ENCODE measurements at places on chromosomes 5 and 9.

GRCh38 chr9:14096258-14096922 lies 217.6 kb downstream of the NFIB start:
- DNase-seq = no peak

DNA sequence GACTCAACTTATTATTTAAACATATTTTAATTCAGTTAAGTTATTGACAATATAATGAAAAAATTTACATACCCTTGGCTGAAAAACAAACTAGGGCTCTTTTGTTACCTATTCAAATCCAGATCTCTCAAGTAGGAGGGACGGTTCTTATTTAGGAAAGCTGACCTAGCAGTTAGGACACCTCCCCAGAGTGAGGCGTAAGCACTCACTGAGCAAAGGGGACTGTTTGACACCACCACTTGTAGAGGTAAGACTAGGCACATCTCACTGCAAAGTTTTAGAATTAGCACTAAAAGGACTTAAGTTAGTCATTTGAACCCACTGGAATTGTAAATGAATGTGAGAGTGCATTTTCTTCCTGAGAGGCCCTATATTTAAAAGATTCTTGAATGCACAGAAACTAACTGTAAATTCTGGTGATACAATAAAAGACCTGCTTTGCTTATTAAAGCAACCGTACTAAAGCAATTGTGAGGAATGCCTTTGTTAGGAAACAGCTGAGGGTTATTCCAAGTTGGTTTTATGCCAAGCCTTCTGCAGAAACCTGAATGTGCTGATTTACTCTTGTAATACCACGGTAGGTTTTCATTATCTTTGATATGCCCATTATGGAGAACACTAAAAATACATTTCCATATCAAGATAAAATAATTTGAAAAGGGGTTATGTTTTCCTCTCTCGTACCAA lies 16.2 kb downstream of the HACD4 start:
- DNase-seq = no peak

DNA sequence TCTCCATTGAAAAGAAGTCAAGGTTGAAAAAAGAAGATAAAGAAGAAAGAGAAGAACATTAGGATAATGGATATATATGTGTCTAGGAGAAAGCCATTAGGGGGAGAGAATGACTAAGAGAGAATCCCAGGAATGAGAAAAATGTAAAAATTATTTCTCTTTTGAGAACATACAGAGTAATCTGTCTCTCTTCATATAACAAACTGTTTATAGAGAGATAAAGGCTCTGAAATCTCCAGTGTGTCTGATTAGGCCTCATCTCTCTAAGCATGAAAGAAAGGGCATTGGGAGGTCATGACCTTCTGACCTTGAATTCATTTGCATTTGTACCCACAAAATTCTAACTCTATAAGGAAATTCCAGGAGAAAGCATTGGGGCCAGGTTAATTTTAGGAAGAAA lies 3.5 kb upstream of the MPDZ start:
- no peak for DNase-seq

DNA sequence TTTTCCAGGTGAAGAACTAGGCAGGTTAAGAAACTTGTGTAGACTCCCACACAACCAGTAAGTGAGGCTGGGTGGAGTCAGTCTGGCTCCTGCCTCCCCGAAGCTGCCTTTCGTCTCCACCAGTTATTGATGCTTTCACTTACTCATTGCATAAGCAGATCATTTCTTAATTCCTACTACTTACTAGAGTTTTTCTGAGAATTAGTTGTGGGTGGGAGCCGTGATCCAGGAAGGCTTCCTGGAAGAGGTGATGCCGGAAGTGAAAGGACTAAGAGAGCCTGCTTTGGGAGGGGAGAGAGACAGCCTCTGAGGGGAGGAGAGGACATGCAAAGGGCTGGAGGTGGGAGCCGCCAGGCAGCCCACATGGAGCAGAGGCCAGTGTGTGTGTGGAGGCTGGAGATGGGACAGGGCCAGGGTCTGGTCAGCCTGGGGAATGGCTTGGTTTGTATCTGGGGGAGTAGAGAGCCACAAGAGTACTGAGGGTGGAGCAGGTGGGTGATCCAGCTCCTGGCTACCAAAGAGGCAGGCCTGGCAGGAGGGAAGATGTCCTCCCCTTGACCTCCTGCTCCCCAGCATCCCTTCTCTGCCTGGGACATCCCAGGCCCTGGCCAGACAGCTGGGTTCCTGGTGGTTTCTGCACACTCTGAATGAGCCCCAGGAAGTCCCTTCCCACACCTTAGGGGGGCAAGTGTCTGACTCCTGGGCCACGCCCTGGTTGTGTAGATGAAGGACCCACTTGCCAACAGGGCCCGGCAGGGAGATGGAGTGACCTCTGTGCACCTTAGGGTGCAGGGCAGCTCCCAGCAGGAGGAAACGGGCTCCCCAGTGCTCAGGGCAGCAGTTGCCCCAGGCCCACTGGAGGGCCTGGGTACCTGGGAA lies 12.2 kb upstream of the CARD19 start:
- no peak for DNase-seq

GRCh38 chr9:100219347-100219746 lies 120.3 kb downstream of the INVS start:
- DNase-seq = no peak

- DNase-seq = no peak
These were observed 640.9 kb downstream of the SEMA5A start for GRCh38 chr5:8905021-8905420.

DNA sequence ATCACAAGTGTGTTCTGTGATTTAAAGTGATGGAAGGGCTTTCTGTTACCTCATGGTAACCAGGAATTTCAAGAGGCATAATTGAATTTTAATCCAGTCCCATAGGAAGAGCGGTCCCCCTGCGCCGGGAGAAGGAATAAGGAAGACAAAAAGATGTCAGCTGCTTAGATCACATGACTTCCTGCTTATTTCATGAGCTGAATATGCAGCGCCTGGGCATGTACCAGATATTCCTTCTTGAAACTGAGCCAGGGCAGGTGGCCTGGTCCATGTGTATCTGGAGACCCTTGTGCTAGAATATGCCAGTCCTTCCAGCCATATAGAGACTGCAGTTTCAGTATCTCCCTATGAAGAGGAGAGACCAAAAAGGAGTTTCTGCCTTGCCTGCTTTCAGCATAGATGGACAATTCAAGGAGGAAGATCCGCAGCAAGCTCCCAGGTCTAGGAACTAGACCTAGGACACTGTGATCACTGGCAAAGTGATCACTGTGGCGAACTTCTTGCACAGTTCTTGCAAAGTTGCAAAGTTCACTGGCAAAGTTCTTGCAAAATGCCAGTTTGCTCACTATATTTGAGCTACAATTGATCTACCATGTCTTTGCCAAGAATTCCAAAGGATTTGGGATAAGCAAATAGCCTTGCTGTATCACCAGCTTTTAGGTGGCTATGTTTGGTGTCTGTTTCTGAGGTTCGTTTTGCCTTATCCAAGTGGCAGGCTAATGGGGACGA lies 102.9 kb upstream of the PHYKPL start:
- no peak for DNase-seq

DNA sequence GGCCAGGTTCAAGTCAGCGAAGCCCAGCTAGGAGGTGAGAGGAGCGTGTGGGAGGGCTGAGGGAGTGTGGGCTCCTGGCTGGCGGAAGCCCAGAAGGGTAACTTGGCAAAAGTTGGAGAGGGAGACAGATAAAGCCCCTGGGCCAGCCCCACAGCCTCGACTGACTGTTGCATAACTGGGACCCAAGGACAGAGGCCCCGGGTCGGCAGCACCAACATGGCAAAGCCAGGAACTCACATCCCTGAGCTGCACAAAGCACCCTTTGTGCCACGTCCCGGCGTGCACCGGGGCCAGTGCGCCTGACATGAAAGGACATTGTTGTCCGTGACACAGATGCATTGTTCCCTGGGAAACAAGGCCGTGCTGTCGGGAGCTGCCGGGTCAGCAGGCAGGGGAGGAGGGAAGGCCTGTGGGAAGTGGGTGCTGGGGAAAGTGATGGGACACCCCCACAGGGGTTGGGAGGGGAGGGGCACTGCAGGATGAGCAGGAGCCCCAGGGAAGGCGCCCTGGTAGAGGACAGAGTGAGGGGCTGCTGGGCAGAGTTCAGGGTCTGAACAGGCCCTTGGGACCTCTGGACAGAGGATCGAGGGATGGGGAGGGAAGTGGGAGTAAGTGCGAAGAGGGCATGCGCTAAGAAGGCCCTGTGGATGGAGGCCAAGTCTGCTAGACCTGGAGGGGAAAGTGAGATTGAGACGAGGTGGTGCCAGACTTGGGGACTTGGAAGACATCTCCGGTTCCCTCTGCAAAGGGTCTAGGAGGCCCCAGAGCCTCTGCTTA lies 13.0 kb upstream of the DPM2 start:
- no peak for DNase-seq

- DNase-seq = no peak
These were observed 65.3 kb downstream of the RXRA start for GRCh38 chr9:134391319-134392231.

- DNase-seq = no peak
These were observed 804.4 kb downstream of the TLE4 start for GRCh38 chr9:80376180-80376579.

DNA sequence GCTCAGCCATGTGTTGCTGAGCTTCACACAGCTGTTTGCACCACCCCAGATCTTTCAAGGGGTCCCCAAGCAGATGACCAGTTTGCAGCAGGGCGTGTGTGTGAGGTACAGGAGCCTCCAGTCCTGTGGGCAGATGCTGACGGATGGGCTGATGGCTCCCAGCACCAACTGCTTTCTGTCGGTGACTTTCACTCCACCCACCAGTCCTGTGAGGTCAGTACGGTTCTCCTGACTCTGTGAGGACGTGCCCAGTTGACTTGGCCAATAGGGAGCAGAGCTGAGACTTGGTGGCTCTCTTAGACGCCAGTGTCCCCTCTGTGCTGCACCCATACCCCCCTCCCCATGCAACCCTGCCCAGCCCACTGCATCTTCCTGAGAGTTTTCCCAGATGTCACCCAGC lies 19.7 kb downstream of the COL5A1 start:
- DNase-seq = no peak

- peak; percentile 24 for DNase-seq
These were observed 4.2 kb upstream of the BSPRY start for GRCh38 chr9:113345190-113345589.

GRCh38 chr9:4538621-4539020 lies 48.4 kb downstream of the SLC1A1 start:
- no peak for DNase-seq

- no peak for DNase-seq
These were observed 48.2 kb downstream of the CXXC5 start for GRCh38 chr5:139696167-139696893.

GRCh38 chr9:16986556-16986955 lies 116.1 kb upstream of the BNC2 start:
- no peak for DNase-seq

- DNase-seq = no peak
These were observed 55.2 kb upstream of the DAPK1 start for GRCh38 chr9:87442451-87442850.

DNA sequence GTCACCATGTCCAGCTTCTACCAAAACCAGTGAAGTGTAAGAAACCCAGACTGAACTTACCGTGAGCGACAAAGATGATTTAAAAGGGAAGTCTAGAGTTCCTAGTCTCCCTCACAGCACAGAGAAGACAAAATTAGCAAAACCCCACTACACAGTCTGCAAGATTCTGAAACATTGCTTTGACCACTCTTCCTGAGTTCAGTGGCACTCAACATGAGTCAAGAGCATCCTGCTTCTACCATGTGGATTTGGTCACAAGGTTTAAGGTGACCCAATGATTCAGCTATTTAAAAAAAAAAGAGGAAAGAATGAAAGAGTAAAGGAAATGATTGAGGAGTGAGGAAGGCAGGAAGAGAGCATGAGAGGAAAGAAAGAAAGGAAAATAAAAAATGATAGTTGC lies 19.8 kb downstream of the IL7R start:
- DNase-seq = no peak

DNA sequence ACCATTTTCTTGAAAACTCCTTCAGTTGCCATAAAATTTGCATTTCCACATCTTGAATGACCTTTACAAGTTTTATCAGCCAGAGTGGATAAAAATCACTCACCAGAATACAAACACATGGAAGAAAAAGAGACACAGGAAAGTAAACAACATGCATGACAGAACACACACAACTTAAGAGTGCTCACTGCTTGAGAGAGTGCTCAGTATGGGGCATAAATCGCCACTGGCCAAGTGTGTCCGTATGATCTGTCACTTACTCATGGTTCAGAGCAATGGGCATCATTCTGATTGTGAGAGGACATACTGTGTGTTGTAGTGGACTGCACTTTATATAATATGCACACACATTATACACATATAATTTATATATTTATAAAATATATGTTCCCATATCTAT lies 155.6 kb upstream of the NTRK2 start:
- DNase-seq = no peak

DNA sequence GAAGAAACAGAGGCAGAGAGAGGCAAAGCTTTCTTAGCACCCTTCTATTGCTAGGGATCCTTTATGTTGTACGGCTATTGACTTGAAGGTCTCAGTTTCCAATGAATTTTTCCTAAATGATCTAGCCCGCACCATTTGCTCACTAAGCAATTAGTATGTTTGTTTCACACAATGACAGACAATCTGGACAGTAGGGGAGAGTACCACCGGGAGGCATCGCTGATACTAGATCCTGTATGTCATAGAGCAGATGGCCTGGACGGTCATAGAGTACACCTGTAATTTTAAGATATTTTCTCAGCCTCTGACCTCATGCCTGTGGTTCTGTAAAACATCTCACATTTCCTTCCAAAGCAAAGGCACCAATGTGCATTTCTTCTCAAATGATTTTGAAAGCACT lies 194.3 kb downstream of the TLE4 start:
- DNase-seq = no peak

DNA sequence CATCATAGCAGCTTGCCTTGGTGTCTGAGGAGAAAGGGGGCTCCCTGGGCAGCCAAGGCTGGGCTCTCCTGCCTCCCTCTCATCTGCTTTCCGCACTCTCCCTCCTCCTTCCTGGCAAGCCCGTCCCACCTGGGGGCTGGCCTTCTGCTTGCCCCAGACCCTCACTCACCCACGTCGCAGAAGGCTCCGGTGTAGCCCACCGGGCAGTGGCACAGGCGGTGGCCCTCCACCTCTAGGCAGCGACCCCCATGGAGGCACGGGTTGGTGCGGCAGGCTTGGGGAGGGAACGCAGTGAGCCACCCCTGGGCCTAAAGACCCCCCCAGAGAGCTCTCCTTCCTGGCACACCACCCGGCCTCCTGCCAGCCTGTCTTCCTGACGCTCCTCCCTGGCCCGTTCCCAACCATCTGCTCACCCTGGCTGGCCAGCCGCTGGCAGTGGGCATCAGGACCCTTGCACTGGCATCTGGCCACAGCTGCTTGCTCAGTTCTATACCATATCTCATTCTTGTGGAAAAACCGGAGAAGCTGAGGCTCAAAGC lies 4.2 kb upstream of the PFN3 start:
- no peak for DNase-seq

DNA sequence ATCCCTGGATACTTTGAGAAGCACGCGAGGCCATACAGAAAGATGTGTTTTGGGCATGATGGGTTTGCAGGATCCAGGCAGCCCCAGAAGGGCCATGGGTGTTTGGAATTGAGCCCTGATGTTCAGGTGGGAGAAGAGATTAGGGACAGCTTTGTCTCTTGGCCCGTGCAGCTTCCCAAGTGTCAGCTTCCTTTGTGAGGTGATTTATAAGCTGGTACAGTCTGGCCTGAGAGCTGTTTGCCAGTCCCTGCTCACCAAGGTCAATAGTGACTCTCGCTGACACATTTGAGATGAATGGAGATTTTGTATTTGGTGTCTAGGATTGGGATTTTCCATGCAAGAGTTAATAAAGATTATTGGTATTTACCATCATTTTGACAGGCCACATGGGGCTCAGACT lies 165.9 kb downstream of the ICE1 start:
- DNase-seq = no peak

- no peak for DNase-seq
These were observed 12.6 kb downstream of the ERGIC1 start for GRCh38 chr5:172846677-172847076.
